ENCODE measurements at places on chromosomes 5 and 9.

GRCh38 chr5:56251440-56251839 lies 18.3 kb upstream of the ANKRD55 start:
- DNase-seq, result no peak

GRCh38 chr9:136563646-136564325 lies 17.9 kb upstream of the NOTCH1 start:
- no peak for DNase-seq

DNA sequence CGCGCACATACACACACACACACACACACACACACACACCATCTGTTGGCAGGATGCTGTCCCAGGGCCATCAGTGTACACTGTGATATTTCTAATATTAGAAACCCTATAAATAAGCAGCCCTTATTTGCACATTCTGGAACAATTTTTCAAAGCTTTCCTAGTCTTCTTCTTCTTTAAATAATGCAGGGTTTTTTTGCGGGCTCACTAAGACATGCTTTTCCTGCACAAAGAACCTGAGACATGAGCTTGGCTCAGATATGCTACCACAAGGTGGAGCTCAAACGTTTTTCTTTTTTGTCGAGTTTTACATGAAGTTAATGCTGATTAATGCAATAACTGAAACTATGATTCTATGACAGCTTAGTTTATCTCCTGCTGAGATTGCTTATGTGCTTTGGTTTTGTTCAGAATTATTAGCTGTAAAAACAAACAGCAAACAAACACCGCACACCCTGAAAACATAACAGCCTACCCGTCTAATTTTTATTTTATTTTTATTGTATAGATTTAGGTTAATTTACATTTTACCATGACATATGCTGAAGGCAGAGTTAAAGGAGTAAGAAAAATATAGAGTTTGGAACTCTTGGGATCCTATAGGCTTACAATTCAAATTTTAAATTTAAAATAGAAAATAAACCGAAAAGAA lies 95.8 kb downstream of the ALDH1A1 start:
- no peak for DNase-seq

DNA sequence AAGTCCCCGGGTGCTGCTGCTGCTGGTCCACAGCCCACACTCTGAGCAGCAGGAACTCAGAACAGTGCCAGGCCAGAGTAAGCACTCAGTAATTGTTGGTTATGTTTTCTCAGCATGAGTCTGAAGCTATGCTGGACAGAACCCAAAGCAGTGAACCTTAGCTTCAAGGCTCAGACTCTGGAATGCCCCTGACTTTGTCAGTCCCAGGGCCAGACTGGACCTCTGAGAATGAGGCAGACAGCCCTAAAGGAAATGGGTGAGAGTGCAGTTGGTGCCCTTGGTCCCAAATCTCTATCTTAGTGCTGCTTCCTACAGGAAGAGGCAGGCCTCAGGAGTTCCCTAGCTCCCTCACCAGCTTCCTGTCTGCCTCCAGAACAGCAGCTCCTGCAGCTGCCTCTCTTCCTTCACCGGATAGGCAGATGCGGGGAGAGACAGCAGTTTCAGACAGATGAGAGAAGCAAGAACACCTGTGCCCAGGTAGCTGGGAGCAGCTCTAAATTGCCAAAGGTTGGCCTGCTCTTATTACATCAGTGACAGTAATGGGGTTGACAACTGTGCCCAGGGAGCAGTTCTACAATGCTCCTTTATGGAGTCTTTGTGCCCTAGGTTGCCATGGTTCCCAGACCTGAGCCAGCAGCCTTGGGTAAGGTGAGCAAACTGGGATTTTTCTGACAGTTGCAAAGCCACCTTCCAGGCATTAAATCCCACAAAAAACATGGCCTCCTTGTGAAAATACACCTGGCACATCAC lies 82.2 kb upstream of the CXCL14 start:
- DNase-seq, result no peak

DNA sequence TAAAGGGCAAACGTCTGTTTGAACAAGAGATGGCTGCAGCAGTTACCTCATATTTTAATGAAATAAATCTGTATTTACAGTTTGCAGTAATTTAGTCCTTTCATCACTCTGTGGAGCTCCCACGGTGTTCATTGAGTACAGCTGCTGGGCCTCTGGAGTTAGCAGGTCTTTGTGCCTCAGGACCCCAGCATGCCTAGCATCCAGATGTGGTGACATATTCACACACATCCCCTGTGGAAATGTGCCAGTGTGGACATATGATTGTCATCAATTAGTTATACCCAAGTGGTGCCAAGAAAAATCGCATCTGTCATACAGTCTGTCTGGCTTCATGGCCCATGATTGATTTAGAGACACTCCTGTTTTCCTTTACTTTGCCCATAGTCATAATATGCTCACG lies 77.3 kb downstream of the NNT start:
- DNase-seq, result no peak

DNA sequence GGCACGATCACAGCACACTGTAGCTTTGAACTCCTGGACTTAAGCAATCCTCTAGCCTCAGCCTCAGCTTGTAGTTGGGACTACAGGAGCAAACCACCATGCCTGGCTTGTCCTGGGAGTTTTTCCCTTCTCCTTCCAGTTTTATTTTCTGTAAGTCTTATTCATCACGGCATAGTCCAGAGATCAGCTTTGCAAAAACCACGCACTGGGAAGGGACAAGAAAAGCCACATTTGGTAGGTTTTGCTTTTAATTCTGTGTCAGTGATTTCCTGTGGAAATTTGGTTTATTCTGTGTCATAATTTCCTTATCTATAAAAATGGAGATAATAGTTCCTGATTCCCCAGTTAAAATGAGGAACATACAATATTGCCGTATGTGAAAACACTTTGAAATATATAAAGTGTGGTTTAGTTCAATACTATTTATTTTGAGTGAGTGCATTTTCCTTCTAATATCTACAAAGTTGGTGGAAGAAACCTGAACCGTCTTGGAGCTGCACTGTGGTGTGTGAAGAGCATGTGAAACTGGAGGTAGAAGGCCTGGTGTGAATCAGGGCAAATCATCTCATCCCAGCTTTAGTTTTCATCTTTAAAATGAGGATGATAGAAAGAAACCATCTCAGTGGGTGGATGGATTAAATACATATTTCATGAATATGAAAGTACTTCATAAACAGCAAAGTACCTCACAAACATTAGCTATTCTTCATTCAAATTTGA lies 92.8 kb upstream of the ELL2 start:
- DNase-seq, result no peak

- no peak for DNase-seq
Observed at GRCh38 chr5:82158755-82159413, 119.3 kb downstream of the RPS23 start.

DNA sequence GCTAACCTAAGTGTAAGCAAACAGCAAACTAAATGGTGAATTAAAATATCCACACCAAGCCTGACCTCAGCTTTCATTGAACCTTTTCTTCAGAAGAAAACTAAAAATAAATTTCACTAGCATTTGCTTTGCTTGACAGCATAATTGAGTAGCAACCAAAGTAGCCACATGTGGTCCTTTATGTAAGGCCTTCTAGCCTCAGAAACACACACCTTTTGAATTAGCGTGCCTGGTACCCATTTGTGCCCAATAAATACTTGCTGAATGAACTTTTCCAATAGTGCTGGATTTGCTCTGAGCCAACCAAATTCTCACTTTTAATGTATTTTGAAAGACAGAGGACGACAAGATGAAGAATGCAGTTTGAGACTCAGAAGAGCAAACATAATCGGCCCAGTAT lies 2.1 kb upstream of the NIPBL start:
- DNase-seq, result no peak

- DNase-seq, result no peak
Observed at GRCh38 chr5:146173597-146173996, 8.9 kb downstream of the LARS1 start.

- DNase-seq, result no peak
Observed at GRCh38 chr9:89638893-89639292, 34.1 kb downstream of the GADD45G start.

GRCh38 chr5:132050136-132050535 lies 10.3 kb upstream of the IL3 start:
- DNase-seq, result peak; percentile 72

GRCh38 chr5:59066367-59067163 lies 483.7 kb downstream of the RAB3C start:
- no peak for DNase-seq

DNA sequence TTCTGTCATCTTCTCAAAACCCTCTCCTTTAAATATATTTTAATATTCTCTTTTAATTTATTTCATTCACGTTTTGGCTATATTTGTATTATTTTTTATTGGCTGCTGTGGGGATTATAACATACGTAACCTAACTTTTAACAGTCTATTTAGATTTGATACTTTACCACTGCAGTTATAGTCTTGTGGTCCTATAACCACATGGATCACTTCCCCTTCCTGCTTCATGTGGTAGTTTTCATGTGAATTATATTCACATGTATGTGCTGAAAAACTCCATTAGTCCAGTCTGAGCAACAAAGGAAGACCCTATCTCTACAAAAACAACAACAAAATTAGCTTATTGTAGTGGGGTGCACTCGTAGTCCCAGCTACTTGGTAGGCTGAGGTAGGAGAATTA lies 34.3 kb downstream of the CENPP start:
- no peak for DNase-seq

GRCh38 chr5:32182463-32183063 lies 8.4 kb upstream of the GOLPH3 start:
- DNase-seq, result no peak

DNA sequence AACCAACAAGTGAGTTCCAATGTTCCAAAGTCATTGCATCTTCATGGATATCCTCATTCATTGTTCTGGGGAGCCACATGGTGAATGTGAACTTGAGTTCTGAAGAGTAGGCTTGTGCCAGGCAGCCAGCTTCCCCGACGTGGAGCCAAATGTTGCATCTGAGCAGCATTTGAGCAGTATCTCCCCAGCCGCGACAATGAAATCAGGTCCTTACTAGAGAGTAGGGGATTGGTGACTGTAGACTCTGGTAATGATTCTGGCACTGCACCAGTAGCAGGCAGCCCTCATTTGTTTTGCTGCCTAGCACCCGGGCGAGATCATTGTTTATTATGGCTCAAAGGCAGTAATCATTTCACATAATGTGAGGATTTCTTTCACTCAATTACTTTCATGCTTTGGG lies 451.4 kb upstream of the C9orf72 start:
- no peak for DNase-seq

DNA sequence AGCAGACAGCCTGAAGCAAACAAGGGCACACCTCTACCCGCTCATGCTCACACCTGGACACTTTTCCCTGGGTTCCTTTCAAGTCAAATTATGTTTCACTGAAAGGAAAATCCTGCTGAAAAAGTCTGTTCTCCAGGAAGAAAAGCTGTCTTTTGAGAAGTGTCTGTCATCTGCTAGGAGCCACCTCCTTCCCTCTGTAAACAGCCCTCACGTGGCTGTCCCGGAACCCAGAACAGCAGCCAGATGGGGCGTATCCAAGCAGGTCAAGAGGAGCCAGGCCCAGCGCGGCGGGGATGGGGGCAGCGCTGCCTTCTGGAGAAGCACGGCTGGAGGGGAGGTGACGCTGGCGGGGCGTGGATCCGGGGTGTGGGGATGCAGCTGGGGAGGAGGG lies at the start of gene PNPLA7:
Gene PNPLA7 (minus strand): TSS at position 172 of the 391 bp plus-strand sequence. CDS start 205 bp downstream, outside the sequence.
- peak; percentile 93 for DNase-seq

DNA sequence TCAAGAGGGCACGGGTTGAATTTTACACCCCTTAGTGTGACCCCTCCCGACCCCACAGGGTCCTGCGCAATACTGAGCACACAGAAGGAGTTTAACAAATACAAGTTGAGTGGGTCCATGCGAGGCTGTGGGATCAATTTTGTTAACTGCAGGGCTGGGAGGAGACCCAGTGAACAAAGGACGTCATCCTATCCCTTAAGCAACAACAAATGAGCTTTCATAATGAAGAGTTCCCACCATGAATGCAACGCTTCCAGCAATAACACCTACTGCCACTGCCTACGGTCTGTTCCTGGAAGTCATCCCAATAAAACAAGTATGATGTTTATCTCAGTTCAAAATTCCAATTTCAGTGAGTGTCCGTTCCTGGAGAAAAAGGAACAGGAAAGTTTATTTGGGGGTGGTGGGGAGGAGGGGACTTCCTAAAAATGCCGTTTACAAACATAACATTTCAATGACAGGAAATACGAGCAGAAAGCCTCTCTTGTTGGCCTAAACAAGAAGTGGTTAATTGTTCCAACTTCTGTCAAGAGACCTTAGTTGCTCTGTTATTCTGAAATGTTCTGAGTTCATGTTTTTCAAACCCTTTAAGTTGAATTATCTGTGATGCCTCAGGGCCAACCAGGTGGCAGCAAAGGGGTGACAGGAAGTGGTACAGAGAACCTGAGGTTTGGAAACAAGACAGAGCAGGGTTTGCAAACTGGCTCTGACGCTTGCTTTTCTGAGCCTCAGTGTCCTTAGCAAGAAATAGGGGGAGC lies 65.8 kb upstream of the PLPP6 start:
- no peak for DNase-seq

GRCh38 chr9:8958358-8958757 lies 1158.8 kb upstream of the DMAC1 start:
- no peak for DNase-seq

DNA sequence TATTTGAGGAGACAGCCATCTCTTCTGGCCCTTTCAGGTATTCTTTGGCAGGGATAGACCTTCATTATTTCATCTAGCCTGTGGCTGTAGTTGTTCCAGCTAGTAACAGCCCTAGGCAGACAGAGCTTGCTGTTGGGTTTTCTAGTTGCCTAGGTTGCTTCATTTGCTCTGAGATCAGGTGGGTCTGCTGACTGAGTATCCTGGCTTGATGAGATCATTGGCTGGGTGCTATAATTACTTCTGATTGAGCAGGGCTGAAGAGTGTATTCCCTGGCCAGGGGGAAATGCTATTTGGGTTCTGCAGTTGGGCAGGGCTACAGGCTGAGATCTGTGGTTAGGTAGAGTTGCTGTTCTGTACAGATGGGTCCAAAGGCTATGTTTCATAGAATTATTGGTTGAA lies 456.1 kb downstream of the PSAT1 start:
- DNase-seq, result no peak

DNA sequence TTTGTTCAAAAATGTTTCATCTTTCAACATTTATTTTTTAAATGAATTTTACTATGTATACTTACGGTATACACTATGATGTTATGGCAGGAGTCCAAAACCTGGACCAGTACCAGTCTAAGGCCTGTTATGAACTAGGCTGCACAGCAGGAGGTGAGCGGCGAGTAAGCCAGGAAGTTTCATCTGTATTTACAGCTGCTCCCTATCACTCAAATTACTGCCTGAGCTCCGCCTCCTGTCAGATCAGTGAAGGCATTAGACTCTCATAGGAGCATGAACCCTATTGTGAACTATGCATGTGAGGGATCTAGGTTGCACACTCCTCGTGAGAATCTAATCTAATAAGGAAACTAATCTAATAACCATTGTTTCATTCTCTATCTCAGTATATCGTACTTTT lies 715.5 kb upstream of the PTPRD start:
- DNase-seq, result no peak
